Diencephalon (tissue), 1 donor: ENCODE measurements at places on chromosomes 1 and 21. TPM values are rescaled to one million over a fixed set of nuclear protein-coding genes. Genes with fewer than 3 reads are reported as not detected.

The SLC26A9 gene
- not detected for total RNA-seq

The OR2L3 gene
- total RNA-seq, result 0.92 TPM

The KRTAP13-1 gene
- total RNA-seq, result not detected

The LRRC8B gene
- total RNA-seq, result 23.3 TPM

The SYNC gene
- total RNA-seq, result 7.8 TPM
